Mucosa of descending colon (tissue), 3 donors: ENCODE measurements at places on chromosomes 3 and 15. TPM values are rescaled to one million over a fixed set of nuclear protein-coding genes. Genes with fewer than 3 reads are reported as not detected.

DNA sequence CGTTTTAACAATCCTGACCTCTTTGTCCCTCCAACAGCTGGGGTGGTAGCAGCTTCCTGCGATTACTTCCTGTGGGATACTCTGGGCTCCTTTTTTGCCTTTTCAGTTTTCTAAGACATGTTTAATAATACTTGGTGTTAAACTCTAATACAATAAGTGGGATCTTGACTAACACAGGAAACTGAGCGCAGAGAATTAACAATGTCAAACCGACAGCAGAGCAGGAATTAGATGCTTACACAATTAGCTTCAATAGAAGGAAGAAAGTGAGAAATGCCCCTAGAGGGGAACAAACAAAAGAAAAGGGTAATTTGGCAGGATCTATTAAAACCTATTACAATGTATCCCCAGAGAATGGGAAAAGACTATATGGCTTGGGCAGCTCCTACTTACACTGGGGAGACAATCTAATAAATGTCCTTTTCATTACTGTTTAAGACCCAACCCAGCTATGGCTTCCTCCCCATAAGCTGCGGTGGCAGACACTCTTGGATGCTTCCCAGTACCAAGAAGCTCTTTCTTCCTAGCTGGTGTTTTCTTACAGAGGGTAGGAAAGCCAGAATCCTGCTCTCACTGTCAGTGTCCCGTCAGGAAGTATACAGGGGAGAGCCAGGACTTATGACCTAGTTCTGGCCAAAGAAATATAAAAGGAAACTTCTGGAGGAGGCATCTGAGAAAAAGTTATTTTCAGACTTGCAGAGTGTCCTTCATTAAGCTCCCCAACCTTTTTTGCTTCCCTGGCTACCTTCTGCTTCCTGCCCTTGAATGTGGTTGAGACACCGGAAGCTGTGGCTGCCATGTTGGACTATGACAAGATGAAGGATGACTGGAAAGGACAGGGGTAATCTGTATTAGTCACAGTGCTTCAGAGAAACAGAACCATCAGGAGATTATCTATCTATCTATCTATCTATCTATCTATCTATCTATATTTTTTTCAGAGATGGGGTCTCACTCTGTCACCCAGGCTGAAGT is 194.1 kb upstream of the KBTBD8 start:
- DNase-seq, result no peak

DNA sequence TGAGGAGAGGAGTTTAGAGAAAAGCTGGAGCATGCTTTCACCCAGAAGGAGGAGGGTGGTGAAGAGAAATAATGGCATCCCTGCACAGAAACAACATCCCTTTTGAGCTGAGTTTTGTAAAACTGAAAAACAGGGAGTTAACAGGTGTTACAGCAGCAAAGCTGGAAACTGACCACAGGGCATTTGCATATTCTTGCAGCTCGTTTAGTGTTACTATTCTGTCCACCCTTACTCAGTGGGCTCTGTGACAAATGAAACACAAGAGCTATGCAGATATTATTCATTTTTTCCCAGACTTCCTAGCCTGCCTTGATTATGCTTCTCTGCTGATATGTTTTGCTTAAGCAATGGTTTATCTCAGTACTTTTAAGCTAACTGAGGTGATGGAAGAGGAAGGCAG is 272.0 kb downstream of the NEK10 start:
- DNase-seq, result no peak

DNA sequence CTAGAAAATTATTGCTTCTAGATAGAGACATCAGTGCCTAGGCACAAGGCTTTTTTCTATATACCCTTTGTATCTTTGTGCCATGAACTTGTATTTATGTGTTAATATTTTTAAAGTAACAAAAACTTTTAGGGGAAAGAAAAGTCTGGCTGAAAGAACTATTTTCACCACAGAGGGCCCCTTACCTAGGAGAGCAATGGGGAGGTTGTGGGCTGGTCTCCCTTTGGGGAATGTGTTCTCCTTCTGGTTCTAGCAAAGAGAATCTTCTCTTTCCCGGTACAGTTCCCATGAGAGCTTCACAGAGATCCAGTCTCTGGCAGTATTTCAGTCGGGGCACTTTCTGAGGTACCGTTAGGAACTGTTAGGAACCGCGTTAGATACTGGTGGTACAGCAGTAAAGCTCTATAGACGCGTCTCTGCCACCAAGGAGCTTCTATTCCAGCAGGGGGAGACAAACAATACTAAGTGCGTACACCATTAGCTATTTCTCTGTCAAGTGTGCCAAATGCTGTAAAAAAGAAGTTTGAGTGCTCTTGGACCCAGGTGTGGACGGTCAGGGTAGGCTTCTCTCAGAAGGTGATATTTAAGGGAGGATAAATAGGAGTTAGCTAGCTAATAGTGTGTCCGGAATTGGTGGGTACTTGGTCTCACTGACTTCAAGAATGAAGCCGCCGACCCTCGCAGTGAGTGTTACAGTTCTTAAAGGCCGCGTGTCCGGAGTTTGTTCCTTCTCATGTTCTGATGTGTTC is 4.6 kb upstream of the EPB42 start:
- DNase-seq, result no peak

- no peak for DNase-seq
Observed at GRCh38 chr15:36832774-36833463, 253.5 kb downstream of the CDIN1 start.

DNA sequence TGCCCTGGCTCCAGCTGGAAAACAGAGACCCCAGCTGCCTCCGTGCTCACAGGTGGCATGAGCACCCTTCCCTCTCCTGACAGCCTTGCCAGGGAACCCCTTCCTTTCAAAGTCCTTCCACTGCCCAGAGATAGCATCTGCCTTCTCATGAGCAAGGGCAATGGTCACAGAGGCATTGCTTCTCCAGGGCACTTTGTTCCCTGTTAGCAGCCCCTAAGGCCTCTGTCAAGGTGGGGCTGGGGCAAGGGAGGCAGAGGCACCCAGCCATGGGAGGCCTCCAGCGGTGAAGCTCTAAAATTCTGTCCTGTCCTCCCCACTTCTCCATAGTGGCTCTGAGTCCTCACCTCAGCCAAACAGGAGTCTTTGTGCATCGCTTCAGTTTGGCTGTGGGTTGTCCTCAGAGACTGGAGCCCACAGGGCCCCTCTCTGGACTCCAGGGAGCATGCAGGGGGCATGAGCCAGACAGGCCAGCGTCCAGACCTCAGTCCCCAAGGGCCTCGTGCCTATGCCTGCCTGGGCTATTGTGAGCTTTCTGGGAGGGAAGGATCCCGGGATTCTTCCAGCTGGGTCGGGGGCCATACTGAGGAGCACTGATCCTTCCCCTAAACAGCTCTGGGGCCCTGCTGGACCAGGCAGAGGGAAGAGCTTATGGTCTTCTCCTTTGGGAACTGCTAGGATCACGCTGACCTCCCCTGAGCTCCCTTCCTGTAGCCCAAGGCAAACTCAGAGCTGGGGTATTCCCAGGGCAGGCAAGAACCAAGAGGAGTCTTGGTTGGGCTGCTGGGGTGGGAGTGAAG is 106.6 kb downstream of the DNAJB8 start:
- DNase-seq, result no peak

- no peak for DNase-seq
Observed at GRCh38 chr3:65927576-65927975, 111.1 kb downstream of the MAGI1 start.

GRCh38 chr15:35491999-35492398 is 54.0 kb downstream of the DPH6 start:
- DNase-seq, result no peak

DNA sequence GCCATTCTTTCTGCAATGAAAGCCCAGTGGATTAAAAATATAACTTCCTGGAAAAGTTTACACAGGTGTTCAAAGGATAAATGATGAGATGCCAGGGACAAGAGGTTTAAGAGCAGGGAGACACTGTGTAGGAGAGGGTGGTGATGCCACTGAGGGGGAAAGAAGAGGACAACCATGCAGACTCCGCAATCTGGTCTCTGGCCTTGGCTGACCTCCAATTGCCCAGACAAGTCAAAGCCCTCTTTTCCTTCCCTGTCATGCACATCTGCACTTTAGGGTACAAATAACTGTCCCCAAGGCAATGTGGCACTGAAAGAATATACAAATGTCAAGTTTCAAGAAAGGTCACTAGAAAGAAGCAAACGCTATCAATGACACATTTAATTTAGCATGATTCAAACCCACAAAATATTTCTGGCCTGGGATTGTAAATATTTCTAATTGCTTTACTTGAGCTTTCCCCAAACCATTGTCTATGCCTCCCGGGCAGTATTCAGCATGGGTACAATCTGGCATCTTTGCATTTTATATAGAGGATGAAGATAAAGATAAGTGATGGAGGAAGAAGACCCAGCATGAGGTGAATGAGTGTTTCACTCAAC is 319.4 kb downstream of the PLCL2 start:
- no peak for DNase-seq

DNA sequence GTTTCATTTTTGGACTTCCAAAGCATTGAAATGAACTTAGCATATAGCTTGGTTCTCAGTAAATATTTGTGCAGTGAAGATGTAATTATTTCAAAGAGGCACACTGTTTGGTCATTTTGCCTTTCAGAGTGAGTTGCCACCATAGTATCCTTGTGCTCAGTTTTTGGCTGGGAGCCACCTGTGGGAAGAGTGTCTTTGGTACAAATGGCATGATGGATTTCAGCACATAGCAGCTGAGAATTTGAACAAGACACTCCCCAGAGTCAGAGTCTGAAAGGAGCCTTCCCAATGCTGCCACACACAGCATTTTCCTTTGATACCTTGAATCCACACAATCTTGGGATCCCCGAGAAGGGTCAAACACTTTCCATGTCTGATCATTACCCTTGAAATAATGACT is 897.2 kb upstream of the ARPP21 start:
- no peak for DNase-seq

DNA sequence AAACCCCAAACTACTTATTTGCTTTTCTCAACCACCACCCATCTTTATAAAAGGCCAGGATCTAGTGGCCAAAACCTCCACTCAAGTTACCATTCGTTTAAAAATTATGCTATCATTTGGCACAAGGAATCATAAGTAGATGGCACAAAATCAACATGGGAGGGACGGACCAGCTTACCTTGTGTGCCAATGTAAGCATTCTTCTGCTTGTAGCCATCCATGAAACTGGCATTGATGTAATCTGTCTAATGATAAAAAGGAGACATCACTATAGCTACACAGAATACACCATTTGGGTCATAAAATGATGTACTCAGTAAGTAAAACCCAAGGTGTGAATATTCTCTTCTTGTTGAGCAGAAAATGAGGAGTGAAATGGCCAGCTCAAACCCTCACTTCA is 28.2 kb upstream of the SIN3A start:
- DNase-seq, result no peak

- no peak for DNase-seq
Observed at GRCh38 chr15:52349052-52349700, 53.6 kb upstream of the MYO5C start.

- no peak for DNase-seq
Observed at GRCh38 chr3:37032961-37033360, 39.6 kb downstream of the MLH1 start.

DNA sequence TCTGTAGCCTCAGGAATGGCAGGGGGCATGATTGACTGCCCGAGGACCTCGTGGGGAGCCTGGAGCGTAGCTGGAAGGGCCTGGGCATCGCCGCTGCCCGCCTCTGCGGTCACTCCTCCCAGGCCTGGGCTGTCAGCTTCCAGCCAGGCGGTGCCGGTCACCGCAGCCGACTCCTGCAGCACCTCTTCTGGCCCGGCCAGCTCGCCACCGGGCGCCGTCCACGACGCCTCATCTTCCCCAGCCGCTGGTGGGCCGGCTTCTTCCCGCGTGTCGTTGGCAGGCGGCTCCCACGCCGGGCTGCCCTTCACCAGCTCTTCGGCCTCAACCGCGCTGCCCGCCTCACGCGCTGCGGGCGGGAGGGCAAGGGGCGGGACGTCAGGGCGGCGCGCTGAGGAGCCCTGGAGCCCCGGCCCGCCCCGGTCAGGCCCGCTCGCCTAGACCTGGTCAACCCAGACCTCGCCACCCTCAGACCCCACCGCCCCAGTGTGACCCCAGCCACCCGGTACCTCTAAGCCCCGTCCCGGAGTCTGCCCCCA is 1.0 kb downstream of the CSPG5 start:
- DNase-seq, result no peak

- DNase-seq, result no peak
Observed at GRCh38 chr15:59298225-59298853, 74.3 kb downstream of the MYO1E start.

DNA sequence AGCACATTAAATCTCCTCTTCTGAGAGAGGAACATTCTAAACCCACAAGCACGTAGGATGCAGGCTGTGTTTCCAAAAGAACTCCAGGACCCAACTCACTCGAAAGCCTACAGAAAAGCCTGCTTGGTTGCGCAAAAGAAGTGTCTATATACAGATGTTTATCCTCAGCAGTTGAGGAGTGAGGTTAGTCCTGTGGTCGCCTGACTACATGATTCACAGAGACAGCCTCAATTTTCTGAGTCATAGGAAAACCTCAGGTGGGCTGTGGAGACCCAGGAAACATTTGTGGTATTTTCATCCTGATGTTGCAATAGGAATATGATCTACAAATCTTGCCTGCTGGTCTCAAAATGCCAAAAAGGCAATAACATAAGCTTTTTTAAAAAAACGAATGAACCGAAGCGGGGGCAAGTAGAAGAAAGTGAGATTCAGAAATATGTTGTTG is 183.8 kb upstream of the THRB start:
- DNase-seq, result no peak

DNA sequence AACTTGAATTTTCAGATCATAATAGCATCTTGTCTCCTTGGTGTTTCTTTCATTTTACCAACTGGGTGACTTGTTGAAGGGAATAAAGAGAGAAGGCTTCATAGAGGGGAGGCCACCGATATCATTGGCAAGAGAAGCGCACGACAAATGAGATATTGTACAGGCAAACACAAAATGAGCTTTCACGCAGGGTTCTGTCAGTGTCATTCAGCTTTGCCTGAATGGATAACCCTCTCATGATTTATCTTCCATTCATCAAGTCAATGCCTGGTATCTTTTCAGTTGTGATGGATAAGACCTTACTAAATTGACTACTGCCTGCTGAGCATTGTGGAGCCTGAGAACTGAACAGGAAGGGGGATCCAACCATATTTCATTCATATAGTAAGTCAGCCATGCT is 188.6 kb upstream of the EPHA3 start:
- no peak for DNase-seq

Gene PCOLCE2
- total RNA-seq, result 1.5 TPM

Gene CADPS
- 3.7 TPM for total RNA-seq

Gene RTP1
- not detected for total RNA-seq

Gene ISLR
- 7.4 TPM for total RNA-seq

Gene GRK7
- not detected for total RNA-seq

Gene B4GALT4
- total RNA-seq, result 73.9 TPM

Gene SCG5
- 7.0 TPM for total RNA-seq

Gene CFAP100
- total RNA-seq, result not detected

Gene CHP1
- total RNA-seq, result 354 TPM

Gene PIERCE2
- total RNA-seq, result 3.0 TPM

Gene GP9
- not detected for total RNA-seq

Gene CELSR3
- 1.1 TPM for total RNA-seq

Gene SEMA3F
- 10.7 TPM for total RNA-seq

Gene SI
- 58.6 TPM for total RNA-seq

Gene GOLGA6A
- not detected for total RNA-seq

Gene SERINC4
- 0.29 TPM for total RNA-seq

Gene CLRN1
- not detected for total RNA-seq

Gene AMIGO3
- not detected for total RNA-seq

Gene CPLX3
- total RNA-seq, result 0.16 TPM

Gene RAB11A
- total RNA-seq, result 330 TPM
